ENCODE measurements at places on chromosomes 12 and 14.

GRCh38 chr12:14946861-14947260, 8.5 kb upstream of the ERP27 start:
- DNase-seq = peak; percentile 24

GRCh38 chr14:94376976-94377865, 11.2 kb downstream of the SERPINA1 start:
- no peak for DNase-seq

DNA sequence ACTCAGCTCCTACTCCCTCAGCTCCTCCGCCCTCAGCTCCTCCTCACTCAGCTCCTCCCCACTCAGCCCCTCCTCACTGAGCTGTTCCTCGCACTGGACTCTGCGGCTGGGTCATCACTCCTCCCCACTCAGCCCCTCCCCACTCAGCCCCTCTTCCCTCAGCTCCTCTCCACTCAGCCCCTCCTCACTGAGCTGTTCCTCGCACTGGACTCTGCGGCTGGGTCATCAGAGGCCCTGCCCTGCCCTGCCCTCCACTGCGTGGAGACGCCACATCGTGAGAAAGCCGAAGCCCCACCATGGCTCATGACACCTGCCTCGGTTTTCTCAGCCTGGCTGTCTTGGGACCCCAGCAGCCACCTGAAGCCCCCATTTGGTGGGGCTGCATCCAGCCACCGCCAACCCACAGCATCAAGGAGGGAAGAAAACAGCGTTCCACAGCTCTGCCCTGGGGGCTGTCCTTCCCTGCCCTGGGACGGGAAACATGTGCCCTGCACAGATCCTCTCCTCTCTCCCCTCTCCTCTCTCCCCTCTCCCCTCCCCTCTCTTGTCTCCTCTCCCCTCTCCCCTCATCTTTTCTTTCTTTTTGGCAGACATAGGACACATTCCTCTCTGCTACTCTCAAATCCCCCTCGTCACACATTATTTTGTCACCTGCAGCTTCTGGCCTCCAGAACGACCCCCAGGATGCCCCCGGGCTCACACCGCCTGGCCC, 17.7 kb downstream of the NOC4L start:
- DNase-seq = no peak

DNA sequence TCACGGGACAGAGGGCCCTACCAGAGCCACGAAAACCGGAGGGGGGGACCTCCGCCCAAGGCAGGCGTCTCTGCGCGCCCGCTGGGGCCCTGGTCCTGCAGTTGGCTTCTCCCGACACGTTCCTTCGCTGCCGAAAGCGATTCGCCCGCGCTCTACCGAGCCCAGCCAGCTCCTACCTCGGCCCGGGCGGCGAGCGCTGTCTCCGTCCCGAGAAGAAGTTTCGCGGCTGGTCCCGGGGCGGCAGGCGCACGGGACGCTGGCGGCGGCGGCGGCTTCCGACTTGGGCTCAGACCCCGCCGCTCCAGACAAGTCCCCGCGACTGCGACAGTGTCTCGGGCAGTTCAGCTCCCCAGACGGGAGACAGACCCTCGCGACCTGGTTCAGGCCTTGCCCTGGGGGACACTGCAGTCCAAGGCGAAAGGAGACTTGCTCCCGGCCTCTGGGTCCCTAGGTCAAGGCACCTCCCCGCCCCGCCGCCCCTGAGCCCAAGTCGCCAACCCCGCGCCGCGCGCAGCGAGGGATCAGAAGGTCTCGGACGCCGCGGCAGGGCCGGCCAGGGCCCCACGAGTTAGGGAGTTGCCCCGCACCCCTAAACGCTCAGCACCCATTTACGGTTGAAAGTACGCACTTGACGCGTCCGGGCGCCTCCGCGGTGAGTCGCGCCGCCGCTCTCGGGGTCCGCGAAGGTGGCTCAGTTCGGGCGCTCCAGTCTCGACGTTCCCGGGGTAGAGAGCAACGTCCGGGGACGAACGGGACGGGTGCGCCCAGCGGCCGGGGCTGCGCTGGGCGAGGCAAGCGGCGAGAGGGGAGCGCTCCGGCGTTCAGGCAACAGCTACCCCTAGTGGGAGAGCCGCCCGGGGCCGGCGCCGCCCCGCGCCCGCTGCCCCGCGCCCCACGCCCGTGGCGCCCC, 1.4 kb upstream of the DIO3 start:
- no peak for DNase-seq

DNA sequence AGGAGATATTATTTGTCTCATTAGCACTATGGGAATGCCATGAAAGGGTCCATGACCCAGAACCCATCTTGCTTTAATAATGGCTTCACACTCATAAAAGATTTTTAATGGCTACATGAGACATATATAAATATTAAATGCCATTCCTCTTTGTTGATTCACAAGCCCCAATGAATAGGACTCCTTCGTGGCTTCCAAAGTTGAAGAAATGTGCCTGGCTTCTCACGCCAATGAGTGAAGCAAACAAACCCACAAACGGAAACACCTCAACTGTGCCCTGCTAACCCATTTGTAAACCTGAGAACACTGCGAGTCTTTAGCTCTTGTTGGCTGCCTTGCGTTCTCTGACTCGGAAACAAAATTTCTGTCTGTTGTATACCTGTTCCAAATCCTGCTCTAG, 381.7 kb upstream of the DDHD1 start:
- no peak for DNase-seq

GRCh38 chr12:12290206-12290605, 23.4 kb upstream of the LRP6 start:
- no peak for DNase-seq

DNA sequence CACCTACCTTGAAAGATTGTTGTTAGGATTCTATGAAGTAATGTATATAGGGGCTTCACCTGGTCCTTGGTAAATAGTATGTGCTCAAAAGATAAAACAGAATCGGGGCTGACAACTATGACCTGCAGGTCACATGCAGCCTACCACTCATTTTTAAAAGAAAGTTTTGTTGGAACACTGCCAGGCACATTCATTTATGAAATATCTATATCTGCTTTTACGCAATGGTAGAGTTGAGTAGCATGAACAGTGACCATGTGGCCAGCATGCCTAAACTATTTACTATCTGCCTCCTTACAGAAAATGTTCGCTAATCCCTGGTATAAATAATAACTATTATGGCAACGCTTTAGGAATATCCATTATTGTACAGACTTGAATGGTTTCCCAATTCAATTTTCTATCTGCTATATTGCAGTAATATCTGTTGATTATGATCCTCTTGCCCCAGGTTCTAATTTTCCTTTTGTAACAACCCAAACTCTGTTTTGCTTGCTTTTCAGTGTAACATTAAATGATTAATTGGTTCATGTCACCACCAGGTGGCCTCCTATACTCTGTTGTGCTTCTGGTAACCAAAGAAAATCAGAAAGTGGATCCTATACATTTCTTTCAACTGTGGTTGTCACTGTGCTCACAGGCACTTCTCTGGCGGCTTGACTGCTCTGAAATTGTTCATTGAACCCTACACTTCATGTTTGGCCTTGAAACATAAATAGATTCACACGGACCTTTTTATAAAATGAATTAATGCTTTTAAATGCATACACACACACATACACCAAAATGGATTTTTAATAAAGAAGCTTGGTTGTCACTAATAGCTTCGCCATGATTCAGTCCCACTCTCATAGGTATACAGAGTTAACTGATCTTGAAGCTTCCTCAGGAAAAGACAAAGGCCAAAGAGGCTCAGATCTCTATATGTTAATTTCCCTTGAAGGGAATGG, 227.7 kb upstream of the NPAS3 start:
- peak; percentile 76 for DNase-seq

- DNase-seq = peak; percentile 76
Observed at GRCh38 chr12:953776-954175, 4.3 kb upstream of the RAD52 start.

DNA sequence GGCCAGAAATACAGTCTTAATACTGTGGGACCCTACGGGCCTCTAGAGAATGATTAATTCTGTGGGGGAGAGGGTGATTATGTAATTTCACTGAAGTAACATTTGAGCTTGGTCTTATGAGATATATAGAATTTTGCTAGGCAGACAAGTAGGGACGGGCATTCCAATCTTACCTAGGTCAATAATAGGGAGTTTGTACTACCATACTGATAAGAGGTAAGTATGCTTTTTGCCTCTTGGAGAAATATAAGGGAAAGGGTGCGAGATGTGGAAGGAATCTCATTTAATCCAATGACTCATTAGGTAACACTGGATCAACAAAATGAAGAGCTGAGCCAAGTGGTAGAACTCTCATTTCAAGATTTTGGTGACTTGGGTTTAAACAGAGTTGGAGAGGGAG, 5.2 kb downstream of the RAB5B start:
- no peak for DNase-seq

GRCh38 chr14:52304248-52304904, 9.7 kb upstream of the PTGER2 start:
- no peak for DNase-seq

- peak; percentile 91 for DNase-seq
Observed at GRCh38 chr12:29741342-29742241, 42.1 kb downstream of the TMTC1 start.

DNA sequence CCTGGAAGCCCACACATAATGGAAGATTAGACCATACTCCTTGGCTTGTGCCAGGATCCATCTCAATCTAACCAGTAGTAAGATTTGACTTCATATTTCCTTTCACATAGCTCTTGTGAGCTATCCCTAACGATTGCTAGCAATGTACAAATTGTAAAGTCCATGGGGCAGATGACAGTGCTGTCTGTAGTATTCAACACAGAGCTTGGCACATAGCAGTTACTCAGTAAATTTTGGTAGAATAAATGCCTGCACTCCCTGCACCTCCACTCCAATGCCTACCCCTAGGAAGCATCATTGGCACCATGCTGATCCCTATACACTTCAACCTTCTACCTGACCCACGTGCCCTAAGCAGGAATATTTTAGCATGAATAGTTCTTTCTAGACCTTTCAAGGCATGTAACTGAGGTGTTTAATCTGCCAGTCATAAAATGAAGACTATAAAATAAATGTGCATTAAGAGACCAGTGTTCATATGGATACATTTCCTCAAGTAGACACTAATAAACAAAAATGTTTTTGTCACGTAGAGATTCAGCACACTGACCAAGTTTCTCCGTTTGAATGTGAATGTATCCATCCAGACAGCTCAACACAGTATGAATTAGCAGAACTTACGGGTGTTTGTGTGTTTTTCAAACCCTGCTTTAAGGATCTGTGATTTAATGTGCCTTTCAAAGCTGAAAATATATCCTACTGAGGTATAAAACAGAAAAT, 98.8 kb downstream of the BMP4 start:
- no peak for DNase-seq

- peak; percentile 50 for DNase-seq
Observed at GRCh38 chr12:12975322-12976077, 23.5 kb upstream of the GPRC5D start.

GRCh38 chr12:93767524-93767863, 90.3 kb downstream of the CRADD start:
- DNase-seq = no peak

- no peak for DNase-seq
Observed at GRCh38 chr12:57160741-57161140, 13.3 kb upstream of the LRP1-AS start.

GRCh38 chr14:62528296-62528695, 517.0 kb downstream of the KCNH5 start:
- DNase-seq = peak; percentile 21

DNA sequence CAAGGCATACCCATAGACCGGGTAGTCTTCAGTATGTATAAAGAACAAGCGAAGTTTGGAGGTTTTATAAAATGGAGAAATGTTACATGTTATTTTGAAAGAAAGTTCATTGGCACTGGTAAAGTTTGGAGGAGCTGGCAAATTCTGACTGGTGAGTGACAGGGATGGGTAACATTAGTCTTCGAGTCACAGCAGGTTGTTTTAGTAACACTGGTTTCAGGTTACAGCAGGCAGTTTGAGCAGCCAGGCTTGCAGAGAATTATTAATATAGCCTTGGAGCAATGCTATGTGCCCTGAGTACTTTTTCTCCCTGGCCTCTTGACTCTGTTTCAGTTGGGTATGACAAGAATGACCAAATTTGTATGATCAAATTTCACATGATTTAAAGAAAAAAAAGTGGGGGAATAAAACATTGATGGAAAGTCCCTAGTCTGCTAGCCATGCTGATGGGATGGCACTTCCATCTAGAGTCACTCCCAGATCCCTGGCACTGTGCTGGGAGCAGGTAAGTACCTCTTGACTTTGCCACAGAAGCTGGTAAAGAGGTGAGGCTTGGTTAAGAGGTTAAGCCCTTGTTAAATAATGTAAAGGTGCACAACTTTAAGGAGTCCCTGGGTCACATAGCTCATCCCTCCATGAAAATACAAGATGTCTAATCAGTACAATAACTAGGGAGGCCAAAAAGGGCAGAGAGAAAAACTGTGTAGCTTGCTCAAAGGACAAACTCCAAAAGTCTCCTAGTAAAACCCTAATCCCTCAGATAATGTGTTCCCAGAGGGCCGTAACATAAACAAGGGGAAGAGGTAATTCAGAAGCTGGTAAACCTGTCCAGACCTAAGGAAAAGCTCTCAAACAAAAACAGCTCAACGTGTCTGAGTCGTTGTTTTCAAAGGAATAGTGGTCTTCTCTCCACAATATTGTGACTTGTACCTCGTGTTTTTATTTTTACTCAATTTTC, 12.7 kb upstream of the SVOP start:
- DNase-seq = no peak

GRCh38 chr12:117067016-117067415, 32.2 kb downstream of the TESC start:
- no peak for DNase-seq

- no peak for DNase-seq
Observed at GRCh38 chr12:78560633-78561032, 303.9 kb upstream of the SYT1 start.

DNA sequence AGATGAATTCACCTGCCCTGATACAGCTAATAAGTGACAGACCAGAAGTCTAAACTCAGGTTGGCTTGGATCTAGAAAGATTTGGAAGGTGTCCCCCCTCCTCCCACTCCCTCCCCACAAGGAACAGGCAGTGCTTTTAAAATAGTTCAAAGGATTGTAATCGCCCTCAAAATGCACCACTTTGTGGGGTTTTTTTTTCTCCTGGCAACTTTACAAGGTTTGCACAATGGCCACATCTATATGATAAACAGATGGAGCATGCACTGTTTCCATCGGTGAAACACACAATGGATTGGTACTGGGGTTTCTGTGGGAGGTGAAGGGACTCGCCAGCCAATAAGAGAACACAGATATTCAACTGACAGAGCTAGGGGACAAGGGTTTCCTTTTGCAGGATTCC, 137.4 kb downstream of the LLPH start:
- DNase-seq = no peak

DNA sequence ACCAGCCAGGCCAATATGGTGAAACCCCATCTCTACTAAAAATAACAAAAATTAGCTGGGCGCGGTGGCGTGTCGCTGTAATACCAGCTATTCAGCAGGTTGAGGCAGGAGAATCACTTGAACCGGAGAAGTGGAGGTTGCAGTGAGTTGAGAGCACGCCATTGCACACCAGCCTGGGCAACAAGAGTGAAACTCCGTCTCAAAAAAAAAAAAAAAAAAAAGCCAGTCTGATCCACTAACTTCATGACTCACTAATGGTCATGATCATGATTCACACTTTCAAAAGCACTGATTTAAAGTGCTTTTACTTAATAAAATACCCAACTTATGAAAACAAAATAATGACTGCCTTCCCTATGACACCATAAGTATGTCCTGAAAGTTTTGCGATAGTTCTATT, 38.4 kb upstream of the CPM start:
- DNase-seq = peak; percentile 81

GRCh38 chr12:62082448-62082847, 177.8 kb upstream of the USP15 start:
- no peak for DNase-seq
